Activated T-cell treated with anti-CD3 and anti-CD28 coated beads, Interleukin-2, amount 50 U/mL, for 72 hours (primary cell): ENCODE measurements at places on chromosomes 3 and 15.

GRCh38 chr3:159982442-159982974 is 6.1 kb upstream of the IL12A start:
- DNase-seq = no peak

- no peak for DNase-seq
Observed at GRCh38 chr15:70604666-70605315, 158.6 kb downstream of the UACA start.

DNA sequence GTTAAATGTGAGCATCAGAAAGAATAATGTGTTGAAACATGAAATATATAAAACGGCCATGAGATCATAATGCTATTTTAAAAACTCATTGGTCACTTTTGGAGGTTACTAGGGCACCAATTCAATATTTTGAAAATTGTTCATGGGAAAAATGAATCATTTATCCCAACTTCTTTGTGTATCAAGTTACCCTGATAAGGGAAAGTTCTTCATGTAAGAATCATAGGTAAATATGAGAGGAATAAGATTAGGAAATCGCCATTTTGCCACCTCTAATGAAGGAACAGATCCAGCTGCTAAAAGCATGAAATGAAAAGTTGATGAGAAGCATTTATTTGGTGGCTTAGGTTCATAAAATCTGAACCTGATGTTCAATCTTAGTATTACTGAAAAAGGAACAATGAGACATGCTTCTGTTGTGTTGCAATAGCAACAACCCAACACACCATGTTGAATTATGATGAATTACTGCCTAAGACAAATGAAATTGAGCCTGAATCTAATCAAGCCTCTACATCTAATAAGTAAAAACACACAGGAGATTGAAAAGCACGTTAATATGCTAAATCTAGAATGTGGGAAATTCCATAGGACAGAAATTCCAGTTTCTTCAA is 32.5 kb downstream of the ABHD5 start:
- no peak for DNase-seq

DNA sequence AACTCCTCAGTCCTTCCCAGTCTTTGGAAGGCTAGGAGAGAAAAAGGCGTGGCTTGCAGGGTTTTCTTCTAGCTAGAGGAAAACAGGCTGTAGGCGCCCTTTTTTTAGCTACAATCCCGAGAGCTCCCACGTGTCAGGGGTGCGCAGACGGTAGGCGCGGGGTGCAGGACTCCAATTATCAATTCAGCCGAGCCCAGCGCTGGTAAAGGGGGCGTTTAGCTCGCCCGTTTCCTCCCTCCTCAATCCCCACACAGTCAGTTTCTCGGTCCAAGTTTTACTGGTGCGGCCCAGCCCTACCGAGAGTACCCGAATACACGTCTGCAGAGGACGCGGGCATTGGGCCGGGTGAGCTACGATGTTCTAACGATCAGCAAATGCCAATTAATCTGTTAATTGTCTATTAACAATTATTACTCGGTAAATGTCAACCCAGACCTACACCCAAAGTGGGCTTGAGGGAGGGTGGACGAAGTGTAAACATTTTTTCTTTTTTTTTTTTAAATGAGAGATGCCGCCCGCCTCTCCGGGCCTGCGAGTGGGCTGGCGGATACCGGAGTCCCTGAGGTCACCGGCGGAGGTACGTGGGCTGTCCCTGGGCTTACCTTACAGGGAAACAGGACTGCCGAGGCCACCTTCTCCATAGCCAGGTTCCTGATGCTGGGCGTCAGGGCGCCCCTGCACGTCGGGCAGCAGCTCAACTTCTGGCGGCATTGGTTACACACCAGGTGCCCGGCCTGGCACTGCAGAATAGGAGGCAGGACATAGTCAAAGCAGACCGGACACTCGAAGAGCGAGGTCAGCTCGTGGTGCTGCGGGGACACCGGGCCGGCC is 923 bp downstream of the SIAH2 start:
- DNase-seq = peak; percentile 40

GRCh38 chr3:174000675-174001074 is 603.1 kb downstream of the NLGN1 start:
- no peak for DNase-seq

DNA sequence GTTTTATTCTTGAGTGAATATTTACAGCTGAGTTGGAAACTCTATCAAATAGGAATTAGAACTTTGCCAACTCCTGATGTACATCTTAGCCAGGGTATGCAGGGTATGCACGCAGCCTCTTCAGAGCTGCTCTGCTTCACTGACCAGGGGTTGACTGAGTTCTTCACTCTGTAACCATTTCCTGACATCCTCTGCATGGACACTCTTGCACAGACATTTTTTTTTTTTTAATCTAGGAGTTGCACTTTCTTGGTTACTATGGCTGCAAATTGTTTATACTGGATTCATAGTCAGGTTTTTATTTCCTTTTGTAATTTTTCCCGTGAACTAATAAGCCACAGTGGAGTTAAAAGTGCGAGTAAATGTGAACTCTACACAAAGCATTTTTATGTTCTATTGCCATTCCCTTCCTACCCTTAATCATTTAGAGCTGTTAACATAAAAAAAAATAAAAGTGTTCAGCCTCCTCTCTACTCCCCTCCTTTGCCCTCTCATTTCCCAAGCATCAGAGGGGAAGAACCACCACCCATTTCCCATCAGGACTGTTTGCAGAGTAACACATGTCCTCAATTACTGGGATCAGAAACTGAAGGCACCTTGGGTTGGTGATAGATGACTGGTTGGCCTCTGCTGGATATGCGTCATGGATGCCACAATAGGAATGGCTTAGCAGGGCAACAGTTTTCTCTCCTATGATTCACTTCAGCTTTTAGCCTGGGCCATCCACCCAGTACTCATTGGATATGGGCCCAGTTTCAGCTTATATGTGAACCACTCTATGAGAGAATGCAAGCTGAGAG is 54.0 kb downstream of the DUT start:
- DNase-seq = no peak

- no peak for DNase-seq
Observed at GRCh38 chr3:170484869-170485268, 66.2 kb downstream of the CLDN11 start.

DNA sequence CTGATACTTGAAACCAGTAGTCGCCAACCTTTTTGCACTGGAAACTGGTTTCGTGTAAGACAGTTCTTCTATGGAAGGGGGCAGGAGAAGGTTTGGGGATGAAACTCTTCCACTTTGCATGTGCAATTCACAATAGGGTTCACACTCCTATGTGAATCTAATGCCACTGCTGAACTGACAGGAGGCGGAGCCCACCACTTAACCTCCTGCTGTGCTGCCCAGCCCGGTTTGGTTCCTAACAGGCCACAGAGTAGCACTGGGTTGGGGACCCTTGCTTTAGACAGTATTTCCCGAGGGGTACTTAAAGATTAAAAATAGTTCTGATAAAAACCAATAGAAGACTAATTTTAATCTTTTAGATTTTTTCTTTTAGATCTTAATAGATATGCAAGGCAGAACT is 11.1 kb downstream of the TFG start:
- DNase-seq = no peak

DNA sequence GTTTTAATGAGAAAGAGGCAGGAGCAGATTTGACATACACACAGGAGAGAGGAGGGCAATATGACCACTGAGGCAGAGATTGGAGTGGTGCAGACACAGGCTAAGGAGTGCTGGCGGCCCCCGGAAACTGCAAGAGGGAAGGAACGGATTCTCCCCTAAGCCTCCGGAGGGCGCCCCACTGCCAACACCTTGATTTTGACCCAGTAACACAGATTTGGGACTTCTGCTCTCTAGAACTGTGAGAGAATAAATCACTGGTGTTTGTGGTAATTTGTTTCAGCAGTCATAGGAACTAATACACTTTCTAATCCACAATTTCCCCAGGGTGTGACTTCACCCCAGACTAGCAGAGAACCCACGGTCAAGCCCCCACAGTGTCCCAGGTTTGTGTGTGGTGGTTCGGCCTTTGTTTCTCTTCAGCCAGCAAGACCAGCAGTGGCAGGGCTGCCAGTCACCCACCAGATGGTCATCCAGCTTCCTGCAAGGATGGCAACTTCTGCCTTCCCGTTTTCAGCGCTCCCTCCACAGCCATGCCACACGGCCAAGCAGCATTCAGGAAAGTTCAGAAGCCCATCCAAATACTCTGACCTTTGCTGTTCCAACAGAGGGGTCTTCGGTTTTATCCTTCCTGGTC is 23.6 kb upstream of the TSPAN3 start:
- no peak for DNase-seq

DNA sequence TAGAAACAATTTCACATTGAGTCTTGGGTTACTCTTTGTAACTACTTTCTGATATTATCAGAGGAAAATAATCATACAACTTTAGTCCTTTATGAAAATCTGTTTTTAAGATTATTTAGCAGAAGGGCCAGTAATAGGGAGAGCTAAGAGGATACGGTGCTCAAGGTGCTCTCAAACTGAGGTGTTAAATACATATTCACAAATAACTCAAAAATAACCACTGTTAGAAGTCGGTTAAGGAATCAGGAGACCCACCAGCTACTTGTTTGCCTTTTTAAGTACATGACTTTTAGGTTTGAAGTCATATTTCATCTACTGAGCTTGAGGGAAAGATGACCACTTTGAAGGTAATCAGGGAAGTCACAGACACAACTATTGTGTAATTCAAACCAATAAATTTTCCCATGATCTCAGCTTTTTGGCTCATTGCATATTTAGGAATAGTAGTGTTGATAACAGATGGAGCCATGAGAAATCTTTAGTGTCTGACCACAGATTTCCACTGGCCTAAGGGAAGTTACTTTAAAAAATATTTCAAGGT is 1.4 kb upstream of the RSRC1 start:
- no peak for DNase-seq

DNA sequence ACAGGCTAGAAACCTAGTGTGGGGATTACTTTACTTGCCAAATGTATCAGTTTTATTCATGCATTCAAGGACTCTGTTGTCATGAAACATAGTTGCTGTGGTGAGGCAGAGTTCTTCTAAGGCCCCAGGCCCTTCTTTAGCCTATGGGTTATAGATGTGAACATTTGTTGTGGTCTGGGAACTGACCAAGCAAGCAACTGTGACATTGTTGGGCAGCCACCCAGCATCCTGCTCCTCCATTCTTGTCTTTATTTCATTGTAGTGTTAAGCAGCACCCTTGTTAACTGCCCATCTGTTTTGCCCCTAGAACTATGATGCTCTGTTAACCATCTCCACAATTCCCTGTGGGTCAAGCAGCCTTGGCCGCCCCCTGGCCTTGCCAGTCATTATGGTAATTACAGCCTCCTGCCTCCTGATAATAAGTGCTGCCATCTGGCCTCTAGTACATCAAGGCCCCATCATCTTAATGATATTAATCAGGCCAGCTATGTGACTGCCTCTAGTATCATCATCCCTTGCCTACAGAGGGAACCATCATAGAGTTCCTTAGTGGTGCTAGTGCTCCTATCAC is 12.2 kb upstream of the IFT57 start:
- no peak for DNase-seq

DNA sequence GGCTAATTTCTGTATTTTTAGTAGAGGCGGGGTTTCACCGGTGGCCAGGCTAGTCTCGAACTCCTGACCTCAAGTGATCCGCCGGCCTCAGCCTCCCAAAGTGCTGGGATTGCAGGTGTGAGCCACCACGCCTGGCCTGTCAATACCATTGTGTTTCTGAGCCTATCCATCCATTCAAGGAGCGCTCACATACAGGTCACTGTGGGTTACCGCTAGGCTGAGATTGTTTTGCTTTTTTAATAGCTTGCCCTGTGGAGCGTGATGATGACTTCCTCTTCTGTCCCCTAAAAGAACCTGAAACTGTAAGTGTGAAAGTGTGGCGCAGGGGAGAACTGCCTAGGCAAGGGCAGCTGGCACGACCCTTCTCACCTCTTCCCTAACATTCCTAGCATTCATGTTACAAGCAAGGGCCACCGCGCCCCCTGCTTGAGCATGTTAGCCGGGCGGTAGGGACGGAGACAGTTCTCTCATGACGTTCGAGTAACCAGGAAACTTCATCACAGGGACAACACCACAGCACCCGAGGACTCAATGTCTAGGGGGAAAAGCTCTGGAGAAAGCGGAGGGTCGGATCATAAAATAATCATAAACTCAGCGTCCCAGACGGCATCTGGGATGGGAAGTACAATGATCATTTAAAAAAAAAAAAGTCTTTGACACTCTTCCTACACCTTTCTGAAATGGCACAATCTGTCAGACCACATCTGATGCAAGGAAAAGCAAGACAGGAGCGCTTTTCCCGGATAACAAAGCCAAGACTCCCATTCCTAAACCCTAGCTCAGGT is 790 bp downstream of the LAMP3 start:
- DNase-seq = peak; percentile 18

GRCh38 chr3:190326361-190326760 is 4.1 kb upstream of the CLDN1 start:
- DNase-seq = no peak

- no peak for DNase-seq
Observed at GRCh38 chr3:187931101-187931500, 185.8 kb upstream of the BCL6 start.

GRCh38 chr15:33311312-33311971 is 675 bp downstream of the RYR3 start:
- DNase-seq = no peak

DNA sequence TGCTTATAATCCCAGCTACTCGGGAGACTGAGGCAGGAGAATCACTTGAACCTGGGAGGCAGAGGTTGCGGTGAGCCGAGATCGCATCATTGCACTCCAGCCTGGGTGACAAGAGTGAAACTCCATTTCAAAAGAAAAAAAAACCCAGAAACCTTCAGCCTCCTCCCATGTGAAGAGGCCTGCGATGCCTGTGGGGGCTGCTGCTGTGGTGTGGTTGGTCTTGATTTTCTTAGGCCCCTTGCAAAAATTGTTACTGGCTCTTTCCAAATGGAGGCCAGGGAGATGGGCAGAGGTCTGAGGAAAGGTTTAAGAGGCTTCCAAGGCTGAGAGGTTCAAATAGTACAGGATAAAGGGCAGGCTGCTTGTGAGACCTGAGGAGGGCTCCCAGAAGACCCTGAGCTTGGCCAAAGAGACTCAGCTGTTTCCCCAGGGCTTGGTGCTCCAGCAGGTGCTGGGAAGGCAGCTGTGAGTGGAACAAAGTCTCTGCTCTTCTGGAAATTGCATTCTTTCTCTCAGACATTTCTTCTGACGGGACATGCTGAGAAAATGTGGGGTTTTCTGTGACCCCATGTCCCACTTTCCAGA is 18.4 kb downstream of the GCSAM start:
- DNase-seq = no peak

GRCh38 chr3:71652781-71653413 is 69.4 kb upstream of the FOXP1 start:
- DNase-seq = peak; percentile 15

DNA sequence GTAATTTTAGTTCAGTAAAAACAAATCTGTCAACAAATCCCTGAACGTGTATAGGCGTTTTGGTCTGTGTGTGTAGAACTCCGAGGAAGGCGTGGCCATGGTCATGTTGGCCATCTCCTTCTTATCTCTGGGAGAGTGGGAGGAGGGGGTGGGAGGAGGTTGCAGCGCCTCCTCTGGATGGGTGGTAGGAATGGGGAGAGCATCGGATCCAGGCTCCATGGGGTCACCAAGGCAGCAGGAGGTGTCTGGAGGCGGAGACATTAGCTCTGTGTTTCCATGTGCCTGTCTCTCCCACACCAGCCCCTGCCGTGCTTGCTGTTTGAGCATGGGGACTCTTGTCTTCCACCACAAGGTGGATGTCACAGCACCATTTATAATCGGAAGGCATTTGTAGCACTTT is 34.5 kb upstream of the TRPM1 start:
- no peak for DNase-seq

- DNase-seq = no peak
Observed at GRCh38 chr3:136396916-136397315, 146.8 kb downstream of the PCCB start.
